Jurkat, Clone E6-1 (cell line): ENCODE measurements at places on chromosomes 3 and 15.

- DNase-seq, result no peak
These were observed 30.1 kb upstream of the TIMP4 start for GRCh38 chr3:12188681-12189287.

- no peak for DNase-seq
These were observed 57.1 kb upstream of the GK5 start for GRCh38 chr3:142282503-142282902.

GRCh38 chr3:74214286-74214685, 400.2 kb downstream of the CNTN3 start:
- DNase-seq, result no peak

- DNase-seq, result no peak
These were observed 754.8 kb downstream of the ROBO1 start for GRCh38 chr3:79012946-79013362.

DNA sequence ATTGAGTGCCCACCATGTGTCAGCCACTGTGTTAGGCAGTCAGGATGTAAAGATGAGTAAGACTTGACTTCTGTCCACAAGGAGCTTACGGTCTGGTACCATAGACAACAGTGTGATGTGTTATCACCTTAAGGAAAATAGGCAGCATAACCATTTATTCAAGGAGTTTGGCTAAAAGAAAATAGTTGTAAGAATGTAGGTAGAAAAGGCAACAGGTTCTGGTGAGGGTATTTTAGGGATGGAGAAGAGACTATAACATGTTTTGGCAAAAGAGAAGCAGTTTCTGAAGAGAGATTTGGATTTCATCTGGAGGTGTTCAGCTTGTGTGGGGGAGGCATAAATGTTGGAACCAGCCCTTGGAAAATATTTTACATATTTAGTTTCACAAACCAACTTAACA, 121.9 kb downstream of the HCN4 start:
- DNase-seq, result no peak

- no peak for DNase-seq
These were observed 20.9 kb downstream of the KBTBD8 start for GRCh38 chr3:67018789-67019526.

DNA sequence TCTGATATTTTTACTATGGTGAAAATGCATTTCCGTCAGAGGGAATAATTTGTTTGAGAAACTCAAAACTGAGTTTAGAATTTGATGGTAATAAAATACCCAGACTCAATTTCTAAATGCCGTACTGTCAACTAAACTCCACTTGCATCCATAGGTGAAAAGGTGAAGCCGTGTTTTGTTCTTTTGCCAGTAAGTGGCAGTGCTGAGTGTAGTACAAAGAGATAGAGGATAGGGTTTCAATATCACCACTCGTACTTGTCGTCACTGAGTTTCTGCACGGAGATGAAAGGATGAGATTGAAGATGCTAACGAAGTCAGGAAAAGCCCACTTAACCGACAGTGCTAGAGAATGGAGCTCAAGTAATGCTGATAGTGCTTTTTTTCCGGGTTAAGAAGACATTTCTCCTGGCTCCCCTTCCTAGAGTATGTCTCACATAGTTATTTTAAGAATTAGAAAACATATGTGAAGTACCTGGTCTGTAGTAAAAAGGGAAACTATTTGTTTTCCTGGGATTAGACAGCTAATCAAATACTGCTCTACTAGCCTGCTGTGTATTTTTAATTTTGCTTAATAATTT, 345.1 kb downstream of the IL5RA start:
- peak; percentile 71 for DNase-seq

GRCh38 chr15:66670175-66670574, 31.9 kb upstream of the SMAD6 start:
- no peak for DNase-seq

- no peak for DNase-seq
These were observed 14.0 kb downstream of the PLCH1 start for GRCh38 chr3:155730843-155731242.

DNA sequence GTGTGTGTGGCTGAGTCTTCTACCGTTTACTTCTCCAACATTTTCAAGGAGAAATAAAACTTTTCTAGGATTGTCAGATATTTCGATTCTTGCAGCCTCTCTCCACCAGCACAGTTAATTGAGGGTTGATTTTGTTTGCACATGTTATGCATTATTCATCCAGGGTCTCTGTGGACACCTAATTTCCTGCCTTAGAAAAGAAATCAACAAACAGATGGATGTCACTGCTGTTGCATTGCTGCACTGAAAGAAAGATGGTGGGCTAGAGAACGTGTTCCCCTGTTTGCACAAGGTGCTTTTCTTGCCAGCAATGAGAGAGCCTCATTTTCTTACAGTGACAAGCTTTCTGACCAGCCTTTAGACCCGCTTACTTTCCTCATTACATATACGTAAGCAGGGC, 150.0 kb downstream of the CLSTN2 start:
- DNase-seq, result no peak

DNA sequence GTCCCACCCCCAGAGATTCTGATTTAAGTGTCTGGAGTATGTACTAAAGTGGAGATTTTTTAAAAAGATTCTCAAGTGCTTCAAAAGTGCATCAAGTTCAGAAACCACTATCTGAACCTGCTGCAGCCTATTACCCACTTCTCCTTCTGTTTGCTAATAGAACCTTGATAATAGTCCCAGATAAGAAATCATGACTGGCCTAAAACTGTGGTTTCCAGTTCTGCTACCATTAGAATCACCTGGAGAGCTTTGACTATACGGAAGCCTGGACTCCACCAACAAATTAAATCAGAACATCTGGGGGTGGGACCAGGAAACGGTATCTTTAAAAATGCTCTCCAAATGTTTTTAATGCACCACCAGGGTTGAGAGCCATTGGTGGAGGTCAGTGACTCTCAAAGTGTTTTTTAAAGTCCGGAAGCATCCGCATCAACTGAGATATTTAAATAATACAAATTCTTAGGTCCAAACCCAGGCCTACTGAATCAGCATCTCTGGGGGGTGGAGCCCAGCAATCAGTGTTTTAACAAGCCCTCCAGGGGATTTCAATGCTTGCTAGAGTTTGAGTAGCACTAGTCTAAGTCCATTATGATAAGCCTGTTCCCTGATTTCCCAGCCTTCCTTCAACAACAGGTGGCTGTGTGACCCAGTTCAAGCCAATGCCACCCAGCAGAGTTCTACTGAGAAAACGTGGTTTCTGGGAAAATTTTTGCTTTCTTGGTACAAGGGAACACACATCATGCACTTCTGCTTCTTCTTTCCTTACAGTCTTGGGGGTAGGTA, 45.4 kb upstream of the TIPARP start:
- no peak for DNase-seq

GRCh38 chr3:48684480-48685143, 1.1 kb downstream of the NCKIPSD start:
- DNase-seq, result no peak

DNA sequence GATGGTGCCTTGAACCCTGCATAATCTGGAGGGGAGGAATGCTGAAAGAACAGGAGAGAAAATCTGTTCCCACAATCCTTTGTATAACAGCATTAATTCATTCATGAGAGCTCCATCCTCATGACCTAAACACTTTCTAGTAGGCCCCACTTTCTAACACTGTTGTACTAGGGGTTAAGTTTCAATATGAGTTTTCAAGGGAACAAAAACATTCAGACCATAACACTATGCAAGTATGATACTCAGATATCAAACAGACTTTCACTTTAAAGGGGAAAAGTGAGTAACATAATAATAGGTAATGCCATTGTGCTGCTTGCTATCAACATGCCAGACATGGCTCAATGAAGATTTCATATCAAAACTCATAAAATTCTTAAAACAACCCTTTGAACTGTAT, 32.4 kb upstream of the PLSCR2 start:
- no peak for DNase-seq

DNA sequence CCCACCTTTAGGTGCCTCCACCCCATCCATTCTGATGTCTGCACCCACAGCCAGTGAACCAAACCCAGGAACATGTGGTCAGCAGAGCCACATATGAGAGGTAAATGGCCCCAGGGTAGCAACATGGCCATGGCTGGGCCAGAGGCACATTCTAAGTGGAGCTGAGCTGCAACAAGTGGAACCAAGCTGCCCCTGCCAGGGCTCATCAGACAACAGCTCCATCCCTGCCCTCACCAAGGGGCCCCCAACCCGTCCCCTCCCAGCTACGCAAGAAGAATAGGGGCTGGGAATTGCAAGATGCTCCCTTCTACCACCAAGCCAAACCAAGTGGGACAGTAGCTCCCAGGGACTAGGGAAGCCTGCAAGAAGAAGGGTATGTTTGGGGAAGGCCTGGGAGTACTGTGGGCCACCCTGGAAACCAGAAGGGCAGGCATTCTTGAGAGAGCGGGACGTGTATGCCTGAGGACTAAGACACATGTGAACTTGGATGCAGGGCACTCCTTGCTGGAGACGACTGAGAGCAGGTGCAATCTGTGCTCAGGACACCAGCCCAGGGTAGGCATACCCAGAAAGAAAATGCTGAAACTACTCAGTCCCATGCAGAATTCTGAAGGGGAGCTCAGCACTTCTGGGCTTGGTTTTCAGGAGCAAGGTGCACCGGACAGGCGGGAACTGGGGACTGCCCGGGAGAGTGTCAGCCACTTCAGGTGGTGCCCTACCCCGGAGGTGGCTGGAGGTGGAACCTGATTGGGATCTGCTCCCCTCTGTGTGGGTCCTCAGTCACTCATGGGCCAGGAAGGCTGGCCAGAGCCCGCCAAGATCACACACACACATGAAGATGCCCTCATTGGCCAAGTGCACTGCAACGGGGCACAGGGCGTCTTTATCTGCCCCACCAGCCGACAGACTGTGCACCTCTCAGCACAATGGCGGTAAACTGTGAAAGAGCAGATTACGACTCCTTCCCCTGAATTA, 9.5 kb downstream of the MYL3 start:
- no peak for DNase-seq

DNA sequence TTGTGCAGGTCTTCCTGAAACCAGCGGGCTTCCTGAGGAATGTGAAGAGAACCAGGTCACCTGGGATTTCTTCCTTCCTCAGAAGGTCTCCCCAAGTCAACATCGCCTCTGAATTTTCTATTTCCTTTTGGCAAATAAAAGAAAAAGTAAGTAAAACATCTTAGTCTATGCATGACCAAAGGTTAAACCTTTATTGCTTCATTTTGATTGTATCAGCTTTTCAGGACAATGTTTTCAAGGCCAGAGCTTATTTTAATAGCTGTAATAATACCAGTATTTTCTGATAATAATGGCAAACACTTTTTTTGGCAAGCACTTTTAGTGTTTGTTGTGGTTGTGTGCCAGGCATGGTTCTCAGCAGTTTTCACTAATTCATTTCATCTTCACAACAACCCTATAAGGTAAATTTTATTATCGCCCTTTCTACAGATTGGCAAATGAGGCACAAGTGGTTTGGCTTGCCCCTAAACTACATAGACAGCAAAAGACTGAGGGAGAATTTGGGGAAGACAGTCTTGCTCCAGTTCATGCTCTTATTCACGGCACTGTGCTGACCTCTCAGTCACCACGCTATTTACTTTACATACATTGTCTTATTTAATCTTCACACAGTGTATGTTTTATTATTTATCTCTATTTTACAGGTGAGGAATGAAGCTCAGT, 110.4 kb downstream of the RPL22L1 start:
- no peak for DNase-seq

GRCh38 chr3:157107037-157107436, 52.9 kb downstream of the CCNL1 start:
- DNase-seq, result no peak

DNA sequence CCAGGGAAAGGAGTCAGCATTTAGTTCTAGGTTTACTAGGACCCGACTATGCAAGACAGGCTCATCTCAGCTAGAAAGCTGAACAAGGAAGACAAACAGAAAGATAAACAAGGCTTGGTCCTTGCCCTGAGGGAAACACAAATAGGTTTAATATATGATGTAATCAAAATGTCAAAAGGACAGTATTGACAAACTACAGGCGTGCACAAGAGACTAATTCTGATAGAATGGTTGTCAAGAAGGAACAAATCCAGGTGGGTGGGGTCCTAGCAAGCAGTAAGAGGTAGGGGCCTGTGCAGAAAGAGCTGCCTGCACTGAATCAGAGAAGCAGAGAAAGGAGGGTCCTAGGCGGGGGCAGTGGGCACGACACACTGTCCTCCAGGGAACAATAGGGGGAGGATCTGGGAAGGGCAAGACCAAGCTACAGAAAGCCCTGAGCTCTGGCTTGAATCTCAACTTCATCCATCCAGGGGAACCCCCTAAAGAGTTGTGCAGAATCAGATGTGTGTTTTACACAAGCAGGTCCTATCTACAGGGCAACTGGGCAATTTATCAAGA, 23.4 kb downstream of the RFTN1 start:
- no peak for DNase-seq

GRCh38 chr15:81184188-81184587, 12.5 kb upstream of the IL16 start:
- peak; percentile 90 for DNase-seq
